ENCODE measurements at places on chromosomes 6 and 20. TPM values are rescaled to one million over a fixed set of nuclear protein-coding genes. Genes with fewer than 3 reads are reported as not detected.

DNA sequence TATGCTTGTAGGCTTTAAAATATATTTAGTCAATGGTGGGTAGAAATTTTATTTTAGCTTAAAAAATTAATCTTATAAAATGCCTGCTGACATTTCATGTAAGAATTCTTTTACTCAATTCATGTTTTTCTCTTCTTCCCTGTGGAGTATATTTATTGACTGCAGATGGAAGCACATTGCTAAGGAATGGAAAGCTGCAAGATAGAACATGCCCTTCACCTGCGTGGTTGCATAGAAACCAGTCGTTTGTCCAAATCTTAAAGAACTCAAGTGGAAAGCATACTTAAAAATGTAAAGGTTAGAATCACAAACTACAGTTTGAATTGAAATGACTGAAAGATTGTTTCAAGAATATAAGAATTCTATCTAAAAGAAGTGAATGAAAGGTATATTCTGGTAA, 30.7 kb downstream of the C6orf163 start:
- DNase-seq, result no peak
- peaks cover 2% of the 10 kb centered on the region for H3K36me3 ChIP-seq
- H3K4me1 ChIP-seq, result no peaks in the 10 kb centered on the region

The ZNF133 gene
- 5.3 TPM for total RNA-seq

- DNase-seq, result peak; percentile 69
- H3K4me1 ChIP-seq, result peaks cover 16% of the 10 kb centered on the region
- H3K4me3 ChIP-seq, result peak overlapping the region; percentile 7
- no peak overlapping the region for H3K27ac ChIP-seq
- peaks cover 7% of the 10 kb centered on the region for H3K36me3 ChIP-seq
- peaks cover 78% of the 10 kb centered on the region for H3K27me3 ChIP-seq
These were observed 74.5 kb upstream of the ZNF184 start for GRCh38 chr6:27547157-27548075.

GRCh38 chr6:89599727-89600126, 38.8 kb downstream of the LYRM2 start:
- H3K4me1 ChIP-seq, result peaks cover 18% of the 10 kb centered on the region
- no peak overlapping the region for H3K4me3 ChIP-seq
- DNase-seq, result no peak

DNA sequence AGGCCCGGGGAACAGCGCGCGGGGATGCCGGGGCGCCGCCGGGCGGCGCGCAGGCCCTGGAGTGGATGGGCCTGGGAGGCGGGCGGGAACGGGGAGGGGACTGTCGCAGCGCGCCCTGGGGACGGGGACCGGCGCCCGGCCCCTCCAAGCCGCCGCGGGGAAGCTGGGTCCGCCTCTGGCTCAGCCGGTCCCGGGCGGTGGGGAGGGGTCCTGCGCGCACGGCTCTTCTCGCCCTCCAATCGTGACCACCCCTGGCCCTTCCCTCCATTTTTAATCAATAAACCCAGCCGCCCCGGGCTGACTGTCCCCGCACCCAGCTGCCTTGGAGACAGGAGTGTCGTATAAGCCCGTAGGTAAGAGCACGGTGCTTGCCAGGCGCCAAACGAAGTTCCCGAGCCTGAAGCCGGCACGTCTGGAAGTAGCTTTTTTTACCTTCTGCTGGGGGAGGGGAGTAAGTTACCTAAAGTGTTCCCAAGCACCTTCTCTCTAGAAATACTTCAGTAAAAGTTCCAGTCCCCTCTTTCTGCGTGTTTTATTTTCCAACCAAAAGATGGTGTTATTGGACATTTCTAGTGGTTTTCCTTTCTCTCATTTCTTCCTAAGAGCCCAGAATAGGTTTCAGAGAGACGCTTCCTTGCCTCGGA, 780 bp upstream of the TAF4 start:
- peak overlapping the region; percentile 84 for H3K4me3 ChIP-seq
- H3K27ac ChIP-seq, result peak overlapping the region; percentile 90
- DNase-seq, result peak; percentile 65
- peaks cover 4% of the 10 kb centered on the region for H3K36me3 ChIP-seq
- H3K4me1 ChIP-seq, result peaks cover 43% of the 10 kb centered on the region

DNA sequence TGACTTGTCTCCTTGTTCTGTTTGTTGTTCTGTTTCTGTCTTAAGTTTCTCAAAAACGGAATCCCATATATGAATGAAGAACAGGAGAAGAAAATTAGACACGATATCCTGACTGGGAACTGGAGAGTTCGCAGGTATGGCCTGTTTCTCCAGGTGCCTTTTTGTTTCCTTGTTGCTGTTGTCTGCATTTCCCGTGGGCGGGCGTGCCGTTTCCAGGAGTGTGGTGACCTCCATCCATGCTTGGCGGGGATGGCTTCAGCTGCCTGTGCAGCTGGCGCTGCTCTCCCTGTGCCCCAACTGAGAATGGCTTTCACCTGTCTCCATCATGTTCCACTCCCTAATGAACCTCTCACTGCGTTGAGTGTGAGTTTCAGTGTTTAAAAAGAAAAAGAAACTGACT, 4.4 kb downstream of the PNLDC1 start:
- H3K27me3 ChIP-seq, result no peaks in the 10 kb centered on the region
- no peak overlapping the region for H3K4me3 ChIP-seq
- H3K27ac ChIP-seq, result no peak overlapping the region
- peaks cover 3% of the 10 kb centered on the region for H3K36me3 ChIP-seq

Data from activated naive CD4-positive, alpha-beta T cell treated with anti-CD3 and anti-CD28 coated beads for 36 hours (primary cell).